ENCODE measurements at places on chromosomes 1 and 21.

- no peak for DNase-seq
These were observed 13.3 kb upstream of the OR2L5 start for GRCh38 chr1:248000169-248000568.

GRCh38 chr1:39398278-39399021 is 93.0 kb upstream of the BMP8A start:
- DNase-seq, result no peak

GRCh38 chr1:221228594-221228993 is 349.4 kb downstream of the HLX start:
- DNase-seq, result no peak

GRCh38 chr21:42234464-42235241 is 15.7 kb downstream of the ABCG1 start:
- peak; percentile 52 for DNase-seq

- no peak for DNase-seq
These were observed 587 bp upstream of the SLC25A34 start for GRCh38 chr1:15735304-15736037.

- DNase-seq, result no peak
These were observed 148.2 kb upstream of the COL6A1 start for GRCh38 chr21:45833414-45833813.

GRCh38 chr1:53326598-53327181 is 1.2 kb downstream of the LRP8 start:
- peak; percentile 24 for DNase-seq

DNA sequence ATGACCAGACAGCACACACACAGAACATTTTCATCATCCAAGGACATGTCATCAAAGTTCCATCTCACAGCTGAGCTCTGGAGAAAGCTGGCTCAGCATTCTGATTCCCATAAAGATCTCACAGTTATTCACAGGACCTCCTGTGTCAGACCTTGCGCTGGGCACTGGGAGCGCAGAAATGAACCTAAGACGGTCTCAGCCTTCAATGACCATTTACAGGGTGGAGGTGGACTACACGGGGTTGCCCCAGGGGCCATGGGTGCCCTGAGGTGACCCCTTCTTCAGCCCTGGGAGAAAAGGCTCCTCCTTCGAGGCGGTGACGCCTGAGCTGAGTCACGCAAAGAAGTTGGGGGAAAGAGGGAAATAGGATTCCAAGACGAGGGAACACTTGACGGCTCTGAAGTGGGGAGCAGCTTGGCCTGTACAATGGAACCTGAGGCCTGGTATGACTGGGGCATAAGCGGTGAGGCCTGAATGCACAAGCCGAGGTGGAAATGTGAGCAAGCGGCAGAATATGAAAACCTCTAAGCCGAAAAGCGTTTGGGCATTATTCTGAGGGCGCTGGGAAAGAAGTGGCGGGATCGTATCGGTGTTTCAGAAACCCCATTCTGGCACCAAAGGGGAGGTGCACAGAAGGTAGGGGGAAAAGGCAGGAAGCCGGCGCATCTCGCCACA is 797 bp downstream of the CC2D1B start:
- no peak for DNase-seq

- no peak for DNase-seq
These were observed 13.5 kb upstream of the TNFRSF1B start for GRCh38 chr1:12153181-12153785.

GRCh38 chr1:94036730-94037129 is 84.2 kb downstream of the ABCA4 start:
- no peak for DNase-seq

DNA sequence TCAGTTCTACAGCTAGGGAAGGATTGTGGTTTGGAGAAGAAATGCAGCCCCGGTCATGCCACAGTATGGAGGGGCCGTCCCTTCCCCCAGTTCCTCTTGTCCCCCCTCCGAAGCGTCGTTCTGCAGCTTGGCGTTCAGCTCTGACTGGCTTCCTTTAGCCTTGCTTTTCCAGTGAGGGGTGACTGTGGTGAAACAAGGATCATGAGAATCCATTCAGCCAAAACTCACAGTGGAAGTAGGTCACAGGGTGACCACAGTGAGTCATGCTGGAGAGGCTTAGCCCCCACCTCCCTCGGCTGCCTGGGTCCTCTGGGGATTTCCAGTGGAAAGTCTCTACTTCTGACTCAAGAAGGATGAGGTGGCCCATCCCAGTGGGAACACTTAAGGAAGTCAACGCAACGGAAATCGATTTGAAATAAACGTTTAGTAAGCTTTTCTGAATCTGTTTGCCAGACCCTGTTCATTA is 37.3 kb upstream of the COL6A2 start:
- DNase-seq, result no peak

- DNase-seq, result no peak
These were observed 35.5 kb upstream of the SLC19A1 start for GRCh38 chr21:45577801-45578175.

DNA sequence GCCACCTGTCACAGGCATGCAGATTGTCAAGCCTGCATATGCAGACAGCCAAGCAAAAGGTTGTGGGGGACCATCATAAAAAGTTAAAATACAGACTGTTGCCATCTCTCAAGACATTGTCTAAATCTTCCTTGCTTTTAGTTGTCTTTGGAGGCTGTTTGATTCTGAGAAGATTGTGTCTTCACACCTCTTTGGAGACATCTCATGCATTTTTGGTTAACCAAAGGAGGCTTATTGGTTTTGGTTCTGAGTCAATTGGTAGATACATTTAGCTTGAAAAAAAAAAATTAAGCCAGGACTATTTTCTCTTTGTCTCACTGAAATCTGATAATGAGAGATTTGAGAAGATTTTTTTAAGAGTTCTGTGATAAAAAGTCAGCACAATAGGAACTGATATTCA is 217.6 kb downstream of the LYPLAL1 start:
- DNase-seq, result no peak

DNA sequence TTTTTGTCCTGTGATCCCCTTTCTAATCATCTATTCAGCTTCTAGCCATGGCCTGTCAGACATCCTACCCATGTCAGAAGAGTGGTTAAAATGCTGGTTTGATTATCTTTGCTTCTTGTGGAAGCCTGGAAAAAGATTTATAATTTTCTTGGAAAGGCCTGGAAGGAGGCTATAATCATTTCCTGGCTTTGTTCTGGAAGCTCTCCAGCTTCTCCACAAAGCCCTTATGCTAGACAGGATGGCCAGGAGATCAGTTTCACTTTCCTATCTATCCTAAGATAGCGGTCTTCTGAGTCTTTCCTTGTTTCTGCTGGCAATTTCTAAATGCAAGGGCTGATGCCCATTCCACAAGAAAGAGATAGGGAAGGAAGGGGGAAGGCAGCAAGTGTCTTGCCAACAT is 90.9 kb upstream of the SLC44A3 start:
- DNase-seq, result no peak

DNA sequence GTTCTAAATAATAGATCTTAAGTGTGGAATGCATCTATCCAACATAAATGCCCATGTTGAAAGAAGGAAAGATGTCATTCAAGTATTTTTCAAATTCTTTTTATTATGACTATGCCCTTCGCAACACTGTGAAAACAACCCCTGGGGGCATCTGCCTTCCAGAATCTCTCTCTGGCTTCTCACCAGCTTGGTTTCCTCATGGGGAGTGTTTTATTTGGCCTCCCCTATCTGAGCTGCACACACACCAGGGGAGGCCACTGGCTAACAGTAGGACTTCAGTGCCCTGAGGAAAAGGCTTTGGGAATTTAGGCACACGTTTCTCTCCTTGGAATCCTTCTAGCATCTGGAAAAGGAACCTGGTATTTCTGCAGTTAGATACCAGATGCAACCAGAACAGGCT is 130.6 kb downstream of the EDEM3 start:
- no peak for DNase-seq

DNA sequence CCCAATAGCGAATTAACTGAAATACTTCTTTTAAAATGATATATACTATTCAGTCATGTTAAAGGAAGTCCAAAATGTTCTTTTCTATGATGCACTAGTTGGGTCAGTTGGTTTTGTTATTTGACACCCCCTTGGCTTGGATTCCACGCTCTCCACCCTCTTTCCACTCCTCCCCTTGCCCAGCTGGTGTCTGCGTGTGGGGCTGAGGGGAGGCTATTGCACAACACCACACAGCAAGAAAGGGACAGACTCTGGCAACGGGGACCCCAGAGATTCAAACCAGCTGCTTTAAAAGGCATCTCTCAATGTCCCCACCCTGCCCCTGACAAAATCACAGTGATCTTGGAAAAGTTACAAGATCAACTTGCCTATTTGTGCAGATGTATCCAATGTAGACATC is 394.3 kb downstream of the TGFB2 start:
- no peak for DNase-seq

DNA sequence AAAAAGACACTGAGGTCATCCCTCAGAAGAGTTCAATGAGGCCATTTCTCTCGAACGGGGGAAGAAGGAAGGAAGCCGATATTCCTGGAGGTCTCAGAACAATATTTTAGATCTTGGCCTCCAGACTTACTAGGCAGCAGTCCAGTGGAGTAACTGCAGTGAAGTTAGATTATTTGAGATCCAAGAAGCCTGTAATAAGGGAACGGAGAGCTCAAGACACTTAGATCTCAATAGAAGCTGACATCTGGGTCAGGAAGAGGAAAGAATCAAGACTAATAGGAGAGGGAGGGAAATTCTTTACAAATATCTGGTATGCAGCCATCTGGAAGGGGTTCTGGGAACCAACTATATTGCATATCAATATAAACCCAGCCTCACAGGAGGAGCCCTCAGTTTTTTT is 13.6 kb upstream of the ENAH start:
- DNase-seq, result no peak

DNA sequence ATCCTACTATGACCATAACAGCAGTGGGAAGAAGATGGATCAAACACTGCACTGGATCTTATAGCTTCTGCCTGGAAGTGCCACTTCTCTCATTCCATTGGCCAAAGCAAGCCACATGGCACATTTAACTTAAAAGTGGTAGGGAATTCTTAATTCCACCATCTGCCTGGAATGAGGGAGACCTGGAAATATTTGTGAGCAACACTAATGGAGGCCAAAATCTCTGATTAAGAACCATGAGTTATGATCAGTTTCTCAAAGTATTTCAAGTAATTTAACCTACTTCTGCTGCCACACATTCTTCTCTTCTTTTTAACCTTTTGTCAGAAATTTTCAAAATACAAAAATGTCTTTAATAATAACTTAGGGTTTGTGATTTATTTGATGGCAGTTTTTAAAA is 154.0 kb upstream of the C1orf87 start:
- DNase-seq, result no peak

- no peak for DNase-seq
These were observed 40.4 kb upstream of the GRHL3 start for GRCh38 chr1:24278726-24279125.

DNA sequence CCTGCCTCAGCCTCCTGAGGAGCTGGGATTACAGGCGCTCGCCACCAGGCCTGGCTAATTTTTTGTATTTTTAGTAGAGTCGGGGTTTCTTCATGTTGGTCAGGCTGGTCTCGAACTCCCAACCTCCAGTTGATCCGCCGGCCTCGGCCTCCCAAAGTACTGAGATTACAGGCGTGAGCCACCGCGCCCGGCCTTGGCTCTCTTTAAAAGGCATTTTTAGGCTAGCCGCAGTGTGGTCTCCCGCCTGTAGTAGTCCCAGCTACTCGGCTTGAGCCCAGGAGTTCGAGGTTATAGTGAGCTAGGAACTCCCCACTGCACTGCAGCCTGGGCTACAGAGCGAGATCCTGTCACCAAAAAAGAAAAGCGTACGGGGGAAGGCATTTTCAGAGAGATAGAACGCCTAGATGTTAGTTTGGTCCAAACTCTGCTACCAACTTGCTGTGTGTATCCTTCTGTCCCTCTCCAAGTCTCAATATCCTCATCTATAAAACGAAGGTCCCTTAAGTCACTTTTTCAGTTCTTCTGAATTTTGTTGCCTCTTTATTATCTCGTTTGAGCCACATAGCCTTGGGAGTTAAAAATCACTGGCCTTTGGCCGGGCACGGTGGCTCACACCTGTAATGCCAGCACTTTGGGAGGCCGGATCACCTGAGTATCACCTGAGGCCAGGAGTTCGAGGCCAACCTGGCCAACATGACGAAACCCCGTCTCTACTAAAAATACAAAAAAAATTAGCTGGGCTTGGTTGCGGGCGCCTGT is 734 bp downstream of the MED18 start:
- no peak for DNase-seq

DNA sequence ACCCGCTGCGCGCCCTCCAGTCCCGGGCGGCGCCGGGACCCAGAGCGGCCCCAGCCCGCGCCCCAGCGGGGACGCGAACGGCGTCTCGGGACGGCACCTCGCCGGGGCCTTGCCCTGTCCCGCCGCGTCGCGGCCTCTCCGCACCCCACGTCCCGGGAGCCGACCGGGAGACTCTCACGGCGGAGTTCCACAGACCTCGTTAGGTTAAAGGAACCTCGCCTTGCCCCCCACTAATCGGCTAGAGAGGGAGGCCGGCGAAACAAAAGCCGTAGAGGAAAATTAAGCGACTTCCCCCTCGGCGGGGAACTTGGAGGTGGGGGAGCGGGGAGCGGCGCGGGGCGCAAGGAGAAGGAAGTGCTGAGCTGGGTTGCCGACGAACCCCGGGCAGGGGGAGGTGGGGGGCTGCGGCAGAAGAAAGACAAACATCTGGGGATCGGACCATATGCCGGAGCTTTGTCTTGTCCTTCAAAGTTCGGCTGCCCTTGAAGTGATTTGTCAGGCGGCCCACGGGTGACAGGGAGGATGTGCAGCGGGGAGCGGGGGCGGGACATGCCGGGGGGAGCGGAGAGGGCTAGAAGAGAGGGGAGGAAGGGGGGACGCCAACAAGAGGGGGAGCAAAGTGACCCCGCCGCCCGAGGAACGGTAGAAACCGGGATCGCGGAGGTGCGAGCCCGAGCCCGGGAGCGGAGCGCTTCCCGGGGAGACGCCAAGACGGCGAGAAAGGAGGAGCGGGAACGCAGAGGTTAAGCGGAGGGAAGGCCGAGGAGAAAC is 120.0 kb upstream of the RRP15 start:
- no peak for DNase-seq

GRCh38 chr1:35461966-35462651 is 95.1 kb downstream of the KIAA0319L start:
- no peak for DNase-seq

DNA sequence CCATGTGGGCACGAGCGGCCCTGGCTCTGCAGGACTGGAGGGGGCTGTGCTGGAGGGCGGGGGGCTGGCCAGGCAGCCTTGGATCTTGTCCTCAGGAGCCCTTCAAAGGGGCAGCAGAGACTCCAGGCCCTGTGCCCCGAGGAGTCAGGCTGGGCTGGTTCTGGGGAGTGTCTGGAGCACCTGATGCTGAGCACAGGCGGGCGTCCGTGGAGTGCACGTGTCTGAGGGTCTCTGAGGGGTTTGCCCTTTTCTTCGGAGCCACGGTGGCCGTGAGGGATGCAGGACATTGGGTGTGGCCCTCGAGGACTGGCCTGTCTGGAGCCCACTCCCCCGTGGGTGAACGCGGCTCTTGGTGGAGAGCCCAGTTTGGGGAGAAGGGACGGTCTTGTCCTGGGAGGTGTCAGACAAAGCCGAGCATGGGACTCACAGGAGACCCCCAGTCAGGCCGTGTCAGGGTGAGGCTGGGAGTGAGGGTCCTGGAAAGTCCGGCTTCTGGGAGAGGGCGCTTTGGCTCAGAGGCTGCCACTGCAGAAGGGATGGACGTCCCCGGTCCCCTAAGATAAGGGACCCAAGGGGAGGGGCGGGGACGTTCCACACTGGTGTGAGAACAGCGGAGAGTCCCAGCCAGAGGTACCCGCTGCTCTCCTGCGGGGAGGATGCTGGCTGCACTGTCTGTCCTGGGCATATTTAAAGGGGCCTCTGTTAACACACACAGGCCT is 60.8 kb downstream of the COL18A1 start:
- DNase-seq, result no peak

Data from activated T-cell treated with anti-CD3 and anti-CD28 coated beads for 4 hours (primary cell).